ENCODE measurements at places on chromosomes 5 and 9.

DNA sequence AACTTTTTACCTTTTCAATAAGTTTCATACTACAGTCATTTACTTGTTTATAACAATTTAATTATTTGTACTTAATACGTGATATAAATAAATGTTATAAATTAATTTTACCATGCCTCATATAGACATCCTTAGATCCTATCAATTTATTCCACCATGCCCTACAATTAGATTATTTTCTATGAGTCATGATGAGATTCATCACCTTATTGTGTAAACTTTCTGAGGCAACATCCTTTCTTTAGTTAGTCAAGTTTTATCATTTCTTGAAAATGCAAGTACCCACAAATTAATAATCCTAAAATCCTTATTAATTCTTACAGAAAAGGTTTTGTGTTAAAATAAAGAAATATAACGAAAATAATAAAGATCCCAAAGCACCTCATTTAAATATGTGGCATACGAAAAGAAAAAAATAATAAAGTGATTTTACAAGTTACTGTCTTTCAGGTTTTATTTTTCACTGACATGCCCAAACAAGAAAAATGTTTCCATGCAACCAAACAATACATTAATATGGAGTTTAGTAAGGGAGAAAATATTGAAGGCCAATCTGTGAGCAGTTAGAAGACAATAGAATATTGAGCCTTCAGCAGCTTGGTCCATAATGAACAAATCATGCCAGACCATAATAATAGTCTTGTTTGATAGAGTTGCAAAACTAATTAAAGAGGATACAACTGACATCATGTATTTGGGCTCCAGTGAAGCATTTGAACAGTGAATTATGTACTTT, 188.7 kb upstream of the MRPS30 start:
- no peak for DNase-seq

DNA sequence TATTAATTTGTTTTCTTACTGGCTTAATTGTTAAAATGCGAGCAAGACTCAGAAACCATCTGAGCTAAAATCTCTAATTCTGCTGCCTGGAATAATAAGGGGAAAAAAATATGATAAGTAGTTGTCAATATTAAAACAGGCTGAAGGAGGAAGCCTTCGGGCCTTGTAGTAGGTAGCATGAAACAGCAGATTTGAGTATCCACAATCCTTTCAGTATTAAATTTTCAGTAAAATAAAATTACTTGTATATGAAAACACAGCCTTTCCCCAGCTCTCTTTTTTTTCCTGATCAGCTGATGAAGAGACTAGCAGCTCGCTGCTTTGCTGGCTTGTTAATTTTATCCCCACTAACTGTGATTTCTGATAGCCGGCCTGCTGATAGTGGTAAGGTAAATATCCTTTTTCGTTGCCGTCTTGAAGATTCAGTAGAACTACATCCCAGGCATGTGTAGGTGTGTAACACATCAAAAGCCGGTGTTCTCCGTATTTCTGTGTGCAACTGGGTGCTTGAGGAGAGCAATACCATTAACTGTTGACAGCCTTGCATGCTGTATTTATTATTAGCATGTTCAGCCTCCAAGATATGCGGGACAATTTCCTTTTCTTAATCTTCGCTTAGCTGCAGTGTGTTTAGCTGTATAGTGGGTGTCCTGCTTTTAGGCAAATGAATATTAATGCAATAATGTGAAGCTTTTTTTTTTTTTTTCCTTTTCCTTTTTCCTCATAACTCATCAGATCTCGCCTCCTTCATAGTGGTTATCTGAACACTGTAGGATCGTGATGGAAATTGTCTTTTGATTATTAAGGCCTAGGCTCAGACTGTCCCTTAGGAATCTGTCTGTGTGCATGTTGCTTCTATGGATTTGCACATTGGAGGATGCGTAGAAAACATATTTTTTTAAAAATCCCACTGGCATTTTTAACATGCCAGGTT, 144.6 kb downstream of the SMARCA2 start:
- DNase-seq, result peak; percentile 11

- DNase-seq, result no peak
Measured at GRCh38 chr5:156654444-156654843, 195.7 kb upstream of the PPP1R2B start.

GRCh38 chr9:128634111-128634510, 22.5 kb downstream of the DYNC2I2 start:
- no peak for DNase-seq

DNA sequence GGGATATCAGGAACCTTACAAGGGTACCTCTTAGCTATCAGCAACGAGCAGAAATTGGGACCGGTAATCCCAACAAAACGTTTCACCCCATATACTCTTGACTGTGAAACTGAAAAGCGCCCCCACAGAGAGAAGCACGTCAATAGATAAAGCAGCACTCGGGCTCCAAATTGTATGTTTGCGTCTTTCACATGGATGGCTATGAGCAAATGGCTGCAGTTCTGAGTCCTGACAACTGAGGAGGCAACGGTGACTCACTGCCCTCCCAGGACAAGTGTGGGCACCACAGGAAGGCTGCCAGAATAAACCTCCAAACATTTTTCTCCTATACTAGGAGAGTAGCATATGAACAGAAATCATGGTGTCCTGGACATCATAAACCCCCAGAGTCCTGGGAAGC, 36.6 kb downstream of the SEMA4D start:
- DNase-seq, result no peak

GRCh38 chr5:22887566-22887965, 34.4 kb upstream of the CDH12 start:
- DNase-seq, result no peak

DNA sequence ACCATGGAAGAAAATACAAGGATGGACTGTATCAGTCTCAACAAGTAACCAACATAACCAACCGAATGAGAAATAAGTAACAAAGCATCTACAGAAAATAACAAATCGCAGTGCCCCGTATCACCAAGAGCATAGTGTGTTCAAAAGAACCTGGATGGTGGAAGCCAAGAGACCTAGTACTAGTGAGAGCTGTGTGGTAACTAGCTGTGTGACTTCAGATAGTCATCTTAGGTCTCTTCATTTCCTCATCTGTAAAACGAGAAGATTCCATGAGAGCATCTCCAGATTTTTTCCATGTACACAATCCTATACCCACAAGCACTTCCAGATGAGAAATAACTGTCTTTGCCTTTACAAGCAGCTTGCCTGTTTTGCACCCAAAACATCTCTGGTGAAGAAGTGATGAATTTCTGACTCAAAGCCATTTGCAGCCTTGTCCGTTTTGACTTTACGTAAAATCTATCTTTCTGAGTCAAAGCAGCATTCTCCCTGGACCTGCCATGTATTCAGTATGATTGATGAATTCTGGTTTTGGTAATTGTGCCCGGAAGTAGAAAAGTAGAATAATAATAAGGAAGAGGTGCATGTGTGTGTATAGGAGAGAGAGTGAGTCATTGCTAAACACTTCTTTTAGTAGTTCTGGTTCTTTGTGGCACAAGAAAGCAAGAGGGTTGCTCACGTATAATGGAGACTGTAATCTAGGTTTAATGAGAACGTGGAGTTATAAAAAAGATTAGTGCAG, 41.0 kb downstream of the AOPEP start:
- no peak for DNase-seq

DNA sequence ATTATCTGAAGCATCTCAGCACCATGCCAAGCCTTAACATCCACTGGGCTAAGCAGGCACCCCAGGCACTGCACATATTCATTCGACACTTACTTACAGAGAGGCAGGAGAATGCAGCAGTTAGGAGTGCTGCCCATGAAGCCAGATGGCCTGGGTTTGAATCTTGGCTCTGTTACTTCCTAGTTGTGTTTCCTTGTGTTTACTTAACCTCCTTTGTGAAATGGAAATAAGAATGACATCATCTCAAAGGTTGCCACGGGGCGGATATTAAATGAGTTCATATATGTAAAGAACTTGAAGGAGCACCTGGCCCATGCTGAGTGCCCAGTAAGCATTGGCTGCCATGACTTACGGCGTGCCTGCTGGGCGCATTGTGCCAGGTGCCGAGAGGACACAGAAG, 565.2 kb downstream of the CDK5RAP2 start:
- DNase-seq, result no peak

DNA sequence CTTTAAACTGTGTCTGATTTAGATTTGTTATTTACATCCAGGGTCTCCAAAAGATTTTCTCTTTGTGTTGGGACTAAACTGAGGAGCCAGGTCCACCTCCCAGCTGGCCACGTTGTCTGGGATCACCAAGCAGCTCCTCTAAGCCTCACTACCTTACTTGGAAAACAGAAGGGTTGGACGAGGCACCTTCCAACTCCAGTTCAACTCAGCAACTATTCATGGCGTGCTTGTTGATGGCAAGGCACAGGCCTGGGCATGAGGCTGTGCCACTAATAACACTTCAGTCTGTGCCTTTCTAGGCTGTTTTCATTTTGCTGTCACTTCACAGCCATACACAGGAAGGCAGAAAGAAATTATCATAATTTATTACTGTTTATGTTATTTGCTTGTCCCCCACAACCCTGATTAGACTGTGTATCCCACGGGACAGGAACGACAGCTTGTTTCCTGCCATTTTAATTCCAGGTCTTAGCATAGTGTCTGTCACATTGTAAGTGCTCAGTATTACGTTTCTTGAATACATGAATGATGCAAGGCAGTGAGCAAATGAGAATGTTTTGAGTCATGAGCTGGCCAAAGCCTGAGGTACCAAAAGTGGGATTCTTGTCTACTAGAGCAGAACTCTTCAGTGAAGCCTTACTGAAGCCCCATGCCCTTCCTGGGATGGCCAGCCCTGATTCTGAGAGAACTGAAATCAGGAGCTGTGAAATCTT, 125.8 kb downstream of the GALNT10 start:
- no peak for DNase-seq

GRCh38 chr5:122412966-122413365, 100.9 kb downstream of the SNCAIP start:
- DNase-seq, result no peak

- DNase-seq, result no peak
Measured at GRCh38 chr9:97425336-97425972, 13.6 kb downstream of the TDRD7 start.

GRCh38 chr5:173581408-173582215, 34.8 kb downstream of the BOD1 start:
- DNase-seq, result no peak
